ENCODE measurements at places on chromosomes 1 and 21.

GRCh38 chr1:44262414-44262813 lies 49.1 kb downstream of the DMAP1 start:
- DNase-seq, result no peak

DNA sequence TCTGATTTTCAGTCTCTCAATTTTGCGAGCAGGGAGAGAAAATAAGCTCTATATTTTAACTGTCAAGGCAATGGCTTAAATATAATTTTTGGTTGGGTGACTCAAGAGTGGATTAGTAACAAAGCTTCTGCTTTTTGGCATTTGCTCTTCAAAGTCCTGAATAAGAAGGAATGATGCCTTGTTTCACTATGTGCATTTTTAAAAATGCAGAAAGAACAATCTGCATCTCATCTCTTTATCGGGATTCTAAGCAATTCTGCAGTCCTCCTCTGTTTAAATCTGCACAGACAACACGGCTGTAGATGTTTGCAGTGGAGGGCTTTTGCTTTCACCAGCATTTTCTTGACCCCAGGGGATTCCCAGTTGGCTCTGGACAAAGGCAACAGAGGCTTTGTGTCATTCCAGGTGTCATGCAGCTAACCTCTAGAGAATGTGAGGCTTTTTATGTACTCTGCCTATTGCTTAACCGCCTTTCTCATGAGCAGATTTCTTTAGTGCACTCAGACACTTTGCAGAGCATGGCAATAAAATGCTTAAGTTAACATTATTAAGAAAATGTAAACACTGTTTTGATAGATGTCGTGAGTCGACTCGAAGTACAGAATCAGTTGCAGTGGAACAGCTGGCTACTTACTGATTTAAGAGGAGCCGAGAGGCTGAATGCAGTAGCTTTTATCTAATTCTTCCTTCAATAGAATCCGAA lies 783.2 kb upstream of the NEGR1 start:
- DNase-seq, result peak; percentile 45

GRCh38 chr1:27906759-27907158 lies 28.0 kb upstream of the SMPDL3B start:
- DNase-seq, result no peak

- DNase-seq, result no peak
These were observed 84.2 kb downstream of the EPHB2 start for GRCh38 chr1:22794647-22795365.

- DNase-seq, result no peak
These were observed 10.2 kb upstream of the CDC7 start for GRCh38 chr1:91490501-91490900.

GRCh38 chr1:168054117-168054516 lies 82.6 kb downstream of the GPR161 start:
- DNase-seq, result no peak

DNA sequence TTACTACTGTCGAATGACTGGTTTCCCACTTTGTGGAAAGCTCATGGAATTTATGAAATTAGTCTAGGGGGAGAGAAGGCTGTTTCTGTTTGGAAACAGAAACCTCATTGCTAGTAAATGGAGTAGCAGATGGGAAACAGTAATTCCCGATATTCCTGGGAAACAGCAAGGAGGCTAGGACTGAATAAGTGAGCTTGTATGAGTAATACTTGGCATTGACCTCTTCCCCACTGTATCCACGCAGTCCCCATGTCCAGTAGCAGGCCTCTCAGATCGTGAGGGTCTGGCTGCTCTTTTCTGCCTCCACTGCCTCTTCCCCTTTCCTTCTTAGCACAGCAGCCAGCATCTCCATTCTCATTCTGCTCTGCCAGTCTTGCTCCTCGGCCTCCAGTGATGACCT lies 75.5 kb downstream of the PRDM2 start:
- no peak for DNase-seq

DNA sequence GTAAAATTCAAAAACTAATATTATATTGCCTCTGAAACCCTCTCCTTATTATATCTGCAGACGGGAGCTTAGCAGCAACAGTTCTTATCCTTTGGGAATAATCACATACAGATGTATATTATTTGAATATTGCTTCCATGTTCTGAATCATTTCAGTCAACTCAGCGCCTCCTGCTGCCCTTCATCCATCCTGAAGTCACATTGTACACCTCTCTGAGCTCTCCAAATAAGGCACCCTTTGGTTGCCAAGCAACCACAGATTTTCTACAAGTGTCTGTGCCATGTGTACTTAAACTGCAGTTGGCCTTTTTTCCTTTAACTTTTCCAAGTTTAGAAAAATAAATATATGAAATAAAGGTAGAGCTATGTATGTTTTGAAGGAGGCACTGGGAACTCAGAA lies 384.3 kb downstream of the LRRIQ3 start:
- peak; percentile 87 for DNase-seq

- DNase-seq, result no peak
These were observed 88.5 kb upstream of the DAB1 start for GRCh38 chr1:57512386-57512785.

- peak; percentile 43 for DNase-seq
These were observed 582 bp downstream of the SLC37A1 start for GRCh38 chr21:42513985-42514882.

DNA sequence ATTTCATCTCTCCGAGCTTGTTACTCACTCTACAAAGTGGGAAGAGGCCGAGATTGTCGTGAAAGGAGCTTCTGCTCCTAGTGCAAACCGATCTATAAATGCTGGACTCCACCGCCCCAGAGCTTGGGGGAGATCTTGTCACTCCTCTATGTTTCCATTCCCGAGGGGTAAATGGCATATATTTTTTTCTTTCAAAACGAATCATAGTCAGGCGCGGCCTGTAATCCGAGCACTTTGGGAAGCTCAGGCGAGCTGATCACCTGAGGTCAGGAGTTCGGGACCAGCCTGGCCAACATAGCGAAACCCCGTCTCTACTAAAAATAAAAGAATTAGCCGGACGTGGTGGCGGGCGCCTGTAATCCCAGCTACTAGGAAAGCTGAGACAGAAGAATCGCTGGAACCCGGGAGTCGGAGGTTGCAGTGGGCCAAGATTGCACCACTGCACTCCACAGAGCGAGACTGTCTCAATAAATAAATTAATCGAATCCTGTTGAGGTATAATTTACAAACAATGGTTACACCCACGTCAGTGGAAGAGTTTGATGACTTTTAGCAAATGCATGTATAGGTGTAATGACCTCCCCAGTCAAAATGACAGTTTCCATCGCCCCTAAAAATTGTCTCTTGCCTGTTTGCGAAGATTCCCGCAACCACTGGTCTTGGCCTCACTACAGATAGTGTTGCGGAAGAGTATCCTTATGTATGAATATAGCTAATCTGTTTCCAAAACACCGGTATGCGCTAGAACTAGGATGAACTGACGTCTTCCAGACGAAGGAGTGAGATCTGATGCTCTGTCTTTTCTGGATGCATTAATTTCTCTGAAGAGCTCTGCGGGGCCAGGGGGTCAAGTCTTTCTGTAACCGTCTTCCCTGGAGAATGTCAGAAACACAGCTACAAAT lies 840 bp upstream of the HEATR1 start:
- no peak for DNase-seq

Measured in NCI-H524 (cell line).